ENCODE measurements at places on chromosomes 3 and 15. TPM values are rescaled to one million over a fixed set of nuclear protein-coding genes. Genes with fewer than 3 reads are reported as not detected.
A peak's percentile ranks its signal among the peaks of the same experiment; 100 is the strongest.

GRCh38 chr3:192726385-192726784 is 956 bp downstream of the FGF12 start:
- H3K4me1 ChIP-seq = peaks cover 2% of the 10 kb centered on the region
- DNase-seq = no peak
- H3K27me3 ChIP-seq = peaks cover 16% of the 10 kb centered on the region
- no peak overlapping the region for H3K27ac ChIP-seq
- H3K4me3 ChIP-seq = no peak overlapping the region

DNA sequence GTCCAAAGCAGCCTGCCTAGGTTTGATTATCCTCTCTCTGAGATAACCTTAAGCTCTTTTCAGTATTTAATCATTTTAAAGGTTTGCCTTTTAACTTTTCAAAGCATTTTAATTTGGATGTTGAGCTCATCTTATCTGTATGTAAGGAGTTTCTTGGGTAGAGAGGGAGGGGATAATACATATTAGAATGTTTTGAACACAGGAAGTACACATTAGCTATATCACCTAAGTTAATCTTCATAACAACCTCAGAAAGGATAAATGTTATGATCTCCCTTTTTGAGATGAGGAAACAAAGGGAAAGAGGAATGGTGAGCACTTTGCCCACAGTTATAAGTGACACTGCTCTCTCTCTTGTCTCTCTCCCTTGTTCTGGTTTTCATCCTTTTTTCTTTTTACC is 2.2 kb upstream of the CD47 start:
- peak overlapping the region; percentile 16 for H3K27ac ChIP-seq
- H3K4me1 ChIP-seq = peaks cover 34% of the 10 kb centered on the region
- H3K36me3 ChIP-seq = peaks cover 6% of the 10 kb centered on the region
- H3K4me3 ChIP-seq = no peak overlapping the region
- no peaks in the 10 kb centered on the region for H3K27me3 ChIP-seq
- DNase-seq = no peak

GRCh38 chr15:45869034-45869668 is 234.3 kb downstream of the SQOR start:
- DNase-seq = no peak
- H3K27me3 ChIP-seq = no peaks in the 10 kb centered on the region
- no peak overlapping the region for H3K4me3 ChIP-seq
- no peak overlapping the region for H3K27ac ChIP-seq

DNA sequence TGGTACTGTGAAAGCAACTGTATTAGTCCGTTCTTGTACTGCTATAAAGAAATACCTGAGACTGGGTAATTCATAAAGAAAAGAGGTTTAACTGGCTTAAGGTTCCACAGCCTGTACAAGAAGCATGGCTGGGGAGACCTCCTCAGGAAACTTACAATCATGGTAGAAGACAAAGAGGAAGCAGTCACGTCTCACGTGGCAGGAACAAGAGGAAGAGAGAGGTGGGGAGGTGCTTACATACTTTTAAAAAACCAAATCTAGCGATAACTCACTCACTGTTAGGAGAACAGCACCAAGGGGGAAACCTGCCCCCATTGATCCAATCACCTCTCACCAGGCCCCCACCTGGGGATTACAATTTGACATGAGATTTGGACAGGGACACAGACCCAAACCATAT is 48.9 kb downstream of the IQGAP1 start:
- peaks cover 11% of the 10 kb centered on the region for H3K4me1 ChIP-seq
- H3K4me3 ChIP-seq = no peak overlapping the region
- H3K36me3 ChIP-seq = peaks cover 52% of the 10 kb centered on the region

DNA sequence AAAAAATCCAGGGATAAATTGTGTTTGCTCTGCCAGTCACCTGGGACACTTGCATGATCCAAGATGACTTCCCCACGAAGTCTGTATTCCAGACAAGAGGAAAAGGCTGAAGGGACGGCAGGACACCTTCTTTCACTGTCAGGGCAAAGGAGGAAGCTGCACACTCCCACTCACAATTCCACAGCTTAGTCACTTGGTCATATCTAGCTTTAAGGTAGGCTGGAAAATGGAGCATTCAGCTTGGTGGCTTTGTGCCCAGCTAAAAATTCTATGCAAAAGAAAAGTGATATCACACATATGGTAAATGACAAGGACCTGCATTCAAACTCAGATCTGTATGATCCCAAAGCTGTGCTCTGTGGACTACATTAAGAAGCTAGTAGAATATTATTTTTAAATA is 109.2 kb upstream of the TPM1 start:
- H3K27me3 ChIP-seq = peaks cover 23% of the 10 kb centered on the region
- H3K27ac ChIP-seq = no peak overlapping the region
- no peaks in the 10 kb centered on the region for H3K36me3 ChIP-seq
- no peaks in the 10 kb centered on the region for H3K4me1 ChIP-seq
- DNase-seq = no peak

The ARHGEF26 gene
- total RNA-seq = not detected

- H3K4me1 ChIP-seq = peaks cover 2% of the 10 kb centered on the region
- H3K27ac ChIP-seq = no peak overlapping the region
- H3K4me3 ChIP-seq = no peak overlapping the region
- H3K27me3 ChIP-seq = peaks cover 25% of the 10 kb centered on the region
- DNase-seq = no peak
- no peaks in the 10 kb centered on the region for H3K36me3 ChIP-seq
Measured at GRCh38 chr15:96404560-96404959, 74.1 kb downstream of the NR2F2 start.

The OXSM gene
- 10.4 TPM for total RNA-seq

The FOXB1 gene
- total RNA-seq = 0.74 TPM

Data from activated naive CD8-positive, alpha-beta T cell treated with anti-CD3 and anti-CD28 coated beads, Interleukin-2, amount 10 ng/mL, durations not matched to agents 7 days and 5 days (primary cell).